Sigmoid colon (tissue), 7 donors: ENCODE measurements at places on chromosomes 7 and 10.

- DNase-seq: no peak
These were observed 51.2 kb downstream of the PRKAG2 start for GRCh38 chr7:151825721-151826120.

DNA sequence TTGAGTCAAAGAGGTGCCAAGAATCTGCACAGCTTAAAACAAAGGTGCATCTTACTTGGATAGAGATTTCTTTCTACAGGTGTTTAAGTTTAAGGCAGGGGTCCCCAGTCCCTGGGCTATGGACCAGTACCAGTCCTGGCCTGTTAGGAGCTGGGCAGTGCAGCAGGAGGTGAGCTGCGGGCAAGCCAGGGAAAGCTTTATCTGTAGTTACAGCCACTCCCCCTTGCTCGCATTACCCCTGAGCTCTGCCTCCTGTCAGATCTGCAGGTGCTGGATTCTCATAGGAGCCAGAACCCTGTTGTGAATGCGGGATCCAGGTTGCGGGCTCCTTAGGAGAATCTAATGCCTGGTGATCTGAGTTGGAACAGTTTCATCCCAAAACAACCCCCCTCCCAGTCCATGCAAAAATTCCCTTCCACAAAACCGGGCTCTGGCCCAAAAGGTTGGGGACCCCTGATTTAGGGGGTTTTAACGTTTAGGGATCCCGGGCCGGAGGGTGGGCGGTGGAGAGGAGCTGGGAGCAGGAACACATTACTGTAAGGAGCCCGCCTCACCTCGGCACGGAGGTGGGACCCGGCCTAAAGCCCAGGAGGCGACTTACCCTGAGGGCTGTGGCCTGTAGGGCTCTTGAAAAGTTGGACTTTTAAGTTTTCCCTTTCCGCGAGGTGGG, 60.2 kb downstream of the ZNF467 start:
- peak; percentile 68 for DNase-seq

DNA sequence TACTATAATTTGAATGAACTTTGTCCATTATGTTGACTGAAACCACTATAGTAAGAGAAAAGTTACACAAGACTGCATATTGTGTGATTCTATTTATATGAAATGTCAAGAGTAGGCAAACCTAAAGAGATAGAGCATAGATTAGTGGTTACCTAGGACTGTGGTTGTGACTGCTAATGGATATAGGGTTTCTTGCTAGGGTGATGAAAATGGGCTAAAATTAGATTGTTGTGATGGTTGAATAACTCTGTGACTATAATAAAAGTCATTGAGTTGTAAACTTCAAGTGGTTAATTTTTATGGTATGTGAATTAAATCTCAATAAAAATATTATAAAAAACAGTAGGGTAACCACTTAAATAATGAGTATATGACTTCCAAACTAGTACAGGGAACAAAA, 142.9 kb upstream of the AHR start:
- no peak for DNase-seq

- DNase-seq: no peak
These were observed 32.2 kb upstream of the ZFAND2A start for GRCh38 chr7:1192171-1192676.

DNA sequence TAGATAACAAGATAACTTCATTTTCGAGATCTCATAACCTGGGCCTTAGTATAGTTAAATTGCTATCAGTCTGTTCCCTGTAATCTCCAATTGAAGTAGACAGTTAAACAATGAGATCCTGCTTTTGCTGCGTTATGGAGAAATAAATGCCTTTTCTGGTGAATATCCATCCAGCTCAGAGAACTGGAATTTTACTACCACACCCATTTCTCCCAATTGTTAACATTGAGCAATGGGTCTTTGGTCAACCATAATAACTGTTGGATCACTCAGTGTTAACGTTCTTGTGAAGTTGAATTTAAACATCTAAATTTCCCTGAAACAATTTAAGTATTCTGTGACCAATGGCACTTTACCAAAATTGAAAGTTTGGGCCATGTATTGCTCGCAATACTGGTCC, 3.0 kb downstream of the CALU start:
- DNase-seq: no peak

DNA sequence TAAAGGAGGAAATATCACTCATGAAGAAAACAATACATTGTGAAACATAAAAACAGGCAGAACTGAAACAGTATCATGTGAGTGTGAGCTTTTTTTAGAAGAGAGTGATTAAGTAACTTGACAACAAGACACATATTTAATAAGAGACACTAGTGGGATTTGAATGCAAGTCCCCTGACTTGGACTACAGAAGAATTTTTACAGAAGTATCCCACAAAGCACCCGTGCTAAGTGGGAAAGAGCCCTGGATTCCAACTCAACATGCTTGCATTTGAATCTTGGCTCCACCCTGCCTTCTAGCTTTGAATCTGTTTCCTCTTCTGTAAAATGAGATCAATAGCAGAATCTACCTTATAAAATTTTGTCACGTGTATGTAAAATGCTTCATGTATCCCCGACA, 166.2 kb downstream of the ZNF365 start:
- no peak for DNase-seq

DNA sequence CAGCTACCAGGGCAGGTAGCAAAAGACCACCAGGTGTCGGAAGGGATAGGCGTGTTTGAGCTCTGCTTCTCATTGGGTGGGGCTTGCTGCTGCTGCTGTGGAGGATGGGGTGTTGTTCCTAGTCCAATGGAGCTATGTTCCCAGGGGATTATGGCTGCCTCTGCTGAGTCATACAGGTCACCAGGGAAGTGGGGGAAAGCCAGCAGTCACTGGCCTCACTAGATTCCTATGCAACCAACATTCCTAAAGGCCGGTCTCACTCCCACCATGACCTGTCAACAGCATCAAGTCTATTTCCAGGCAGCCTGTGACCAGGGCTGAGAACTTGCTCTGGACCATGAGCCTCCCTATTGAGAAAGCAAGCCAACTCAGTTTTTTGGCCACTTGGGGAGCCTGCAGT, 1160.8 kb downstream of the REEP3 start:
- DNase-seq: no peak

DNA sequence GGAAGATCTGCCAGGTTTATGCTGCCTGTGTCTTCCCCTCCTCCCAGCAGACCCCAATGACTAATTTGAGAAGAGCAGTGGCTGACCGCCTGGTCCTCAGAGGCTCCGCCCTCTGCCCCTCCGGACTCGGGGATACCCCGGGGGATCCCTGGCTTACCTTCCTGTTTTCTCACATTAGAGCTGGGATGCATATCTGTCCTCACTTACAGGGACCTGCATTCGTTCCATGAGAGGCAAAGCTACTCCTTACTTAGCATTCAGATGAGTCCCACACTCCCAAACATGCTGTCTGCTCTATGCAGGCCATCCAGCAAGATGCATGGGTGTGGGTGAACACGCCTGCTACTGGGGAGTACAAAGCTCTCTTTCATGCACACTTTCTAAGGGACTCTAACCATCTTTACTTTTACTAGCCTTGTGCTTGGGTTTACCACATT, 24.0 kb downstream of the VOPP1 start:
- DNase-seq: no peak

- DNase-seq: peak; percentile 74
These were observed 43.0 kb downstream of the TMEM130 start for GRCh38 chr7:98826811-98827231.

- DNase-seq: no peak
These were observed 33.7 kb upstream of the FZD1 start for GRCh38 chr7:91230503-91230902.

GRCh38 chr7:27897001-27897400, 157.0 kb downstream of the TAX1BP1 start:
- DNase-seq: no peak

- DNase-seq: no peak
These were observed 64.9 kb downstream of the CUL1 start for GRCh38 chr7:148763622-148764021.

DNA sequence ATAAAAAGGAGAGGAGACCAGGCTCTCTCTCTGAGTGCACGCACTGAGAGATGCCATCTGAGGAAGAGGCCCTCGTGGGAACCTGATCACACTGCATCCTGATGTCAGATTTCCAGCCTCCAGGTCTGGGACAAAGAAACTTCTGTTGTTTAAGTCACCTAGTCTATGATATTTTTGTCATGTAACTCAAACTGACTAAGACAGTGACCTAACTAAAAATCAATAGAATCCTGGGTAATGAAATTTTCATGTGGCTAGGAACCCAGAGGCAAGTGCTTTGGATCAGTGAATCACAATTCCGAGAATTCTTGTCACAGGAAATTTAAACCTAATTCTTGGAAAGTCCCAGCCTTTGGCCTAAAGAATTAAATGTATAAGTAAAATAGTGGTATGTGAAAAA, 107.7 kb downstream of the SLC16A9 start:
- DNase-seq: no peak

DNA sequence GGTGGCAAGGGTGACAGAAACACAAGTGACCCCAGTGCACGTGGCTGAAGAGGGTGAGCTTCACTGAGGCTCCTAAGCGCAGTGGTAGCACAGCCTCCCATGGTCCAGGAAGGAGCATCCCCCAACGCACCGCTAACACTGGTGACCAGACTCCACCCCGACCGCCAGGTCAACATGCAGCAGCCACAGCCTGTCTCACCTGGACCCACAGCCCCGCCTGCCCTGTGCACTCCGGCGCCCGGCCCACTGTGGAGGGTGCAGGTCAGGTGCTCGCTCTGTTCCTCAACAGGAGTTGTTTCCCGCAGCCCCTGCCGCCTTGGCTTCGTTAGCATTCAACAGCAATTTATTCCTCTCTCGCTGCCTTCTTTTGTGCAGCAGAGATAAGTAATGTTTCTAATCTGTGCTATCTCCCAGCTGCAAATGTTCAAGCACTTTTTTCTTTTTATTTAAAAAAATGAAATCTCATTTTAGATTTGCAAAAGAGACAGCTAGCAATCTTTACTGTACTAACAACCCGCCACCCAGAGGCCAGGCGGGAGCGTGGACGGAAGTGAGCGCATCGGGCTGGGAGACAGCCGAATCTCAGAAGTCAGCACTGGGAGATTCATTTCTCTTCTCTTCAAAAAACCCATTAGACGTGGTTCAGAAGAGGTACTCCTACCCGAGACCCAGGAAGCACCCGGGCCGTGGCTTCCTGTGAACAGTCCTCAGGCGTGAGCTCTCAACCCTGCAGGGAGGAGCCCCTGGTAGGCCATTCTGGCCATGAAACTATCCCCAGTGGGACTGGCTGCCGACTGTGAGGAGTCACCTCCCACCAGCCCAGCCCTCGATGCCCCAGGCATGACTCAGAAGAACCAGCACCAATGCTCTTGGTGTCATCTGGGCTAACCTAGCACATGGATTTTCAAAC, 133.4 kb downstream of the MAD1L1 start:
- DNase-seq: no peak

- DNase-seq: no peak
These were observed 168.7 kb downstream of the FRMD4A start for GRCh38 chr10:14162061-14162460.
